ENCODE measurements at places on chromosomes 5 and 9.

DNA sequence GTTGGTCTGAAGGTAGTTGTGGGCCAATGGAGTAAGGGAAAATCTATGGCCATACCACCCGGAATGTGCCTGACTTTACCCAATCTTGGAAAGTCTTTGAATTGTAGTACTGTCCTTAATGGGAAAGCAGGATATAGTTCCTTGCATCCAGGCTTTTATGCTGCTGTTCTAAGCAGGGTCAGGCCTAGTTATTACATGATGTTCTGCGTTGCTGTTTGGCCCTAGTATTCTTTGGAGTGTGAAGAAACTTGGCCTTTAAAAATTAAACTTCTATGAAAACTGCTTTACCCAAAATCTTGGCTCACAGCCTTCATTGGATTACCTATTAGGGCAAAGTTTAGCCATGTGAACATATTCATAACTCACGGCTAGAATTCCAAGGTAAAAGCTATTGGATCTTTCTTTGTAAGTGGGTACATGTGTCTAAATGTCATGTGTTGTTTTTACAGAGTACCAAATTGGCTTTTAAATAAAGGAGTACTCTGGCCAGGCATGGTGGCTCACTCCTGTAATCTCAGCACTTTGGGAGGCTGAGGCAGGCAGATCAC is 211.1 kb downstream of the DTWD2 start:
- DNase-seq = no peak

GRCh38 chr9:133862585-133863256 is 124.6 kb upstream of the SARDH start:
- no peak for DNase-seq

DNA sequence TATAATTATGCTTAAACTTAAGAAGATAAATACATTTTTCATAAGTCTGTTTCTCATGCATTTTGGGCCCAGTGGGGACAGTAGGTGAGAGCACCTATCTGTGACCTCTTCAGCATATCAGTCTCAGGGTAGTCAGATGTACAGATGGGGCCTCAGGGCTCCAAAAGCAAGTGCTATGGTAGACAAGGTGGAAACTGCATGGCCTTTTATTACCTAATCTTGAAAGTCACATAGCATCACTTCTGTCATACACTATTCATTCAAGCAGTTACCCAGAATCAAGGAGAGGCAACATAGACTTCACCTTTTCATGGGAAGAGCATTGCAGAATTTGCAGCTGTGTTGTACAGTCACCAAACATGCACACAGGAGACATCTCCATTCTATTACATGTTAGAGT is 94.8 kb downstream of the SV2C start:
- no peak for DNase-seq

DNA sequence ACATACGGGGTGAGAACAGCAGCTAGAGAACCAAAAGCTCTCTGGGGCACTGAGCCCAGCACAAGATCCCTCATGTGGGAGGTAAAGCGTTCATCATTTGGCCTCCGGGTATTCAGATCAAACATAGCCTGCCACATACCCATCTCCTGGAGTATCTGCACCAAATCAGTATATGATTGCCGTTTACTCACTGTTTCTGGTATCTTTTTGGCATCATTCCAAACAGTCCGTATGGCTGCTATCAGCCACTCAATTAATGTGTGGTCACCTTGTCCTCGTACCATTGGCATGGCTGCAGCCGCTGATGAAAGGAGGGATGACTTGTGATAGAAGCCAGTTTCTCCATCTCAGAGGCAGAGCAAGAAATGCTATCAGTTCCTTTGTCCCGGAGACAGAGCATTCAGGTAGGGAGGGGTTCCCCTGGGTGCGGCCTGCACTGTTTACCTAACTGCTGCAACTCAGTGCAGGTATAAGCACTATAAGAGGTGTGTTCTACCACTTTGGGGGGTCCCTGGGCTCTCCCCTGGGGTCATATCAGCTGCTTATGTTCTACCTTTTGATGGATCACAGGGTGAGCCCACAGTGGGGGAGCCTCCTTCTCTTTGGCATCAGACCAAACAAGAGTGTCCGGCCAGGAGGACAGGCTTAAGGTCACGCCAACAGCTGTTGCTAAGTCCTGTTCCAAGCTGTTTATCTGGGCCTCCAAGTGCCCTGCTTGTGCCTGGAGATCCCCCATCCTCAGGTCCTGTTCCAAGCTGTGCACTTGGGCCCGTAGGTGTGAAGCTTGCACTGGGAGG is 9.4 kb downstream of the DMAC1 start:
- DNase-seq = no peak

DNA sequence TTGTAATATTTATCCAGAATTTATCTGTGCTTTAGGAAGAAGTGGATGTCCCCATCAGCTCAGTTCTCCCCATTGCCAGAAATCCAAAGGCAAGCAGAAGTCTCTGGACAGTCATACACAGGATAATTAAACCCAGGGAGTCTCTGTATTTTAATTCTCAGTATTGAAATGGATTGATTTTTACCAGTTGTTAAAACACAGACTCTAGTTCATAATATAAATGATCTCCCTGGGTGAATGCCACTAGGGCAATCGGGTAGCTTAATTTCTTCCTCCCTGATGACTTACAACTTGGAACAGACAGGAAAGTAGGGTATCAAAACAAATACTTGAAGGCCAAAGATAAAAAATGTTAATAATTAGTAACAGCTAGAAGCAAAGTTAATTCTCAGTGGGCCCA is 66.5 kb upstream of the DAP start:
- DNase-seq = no peak

DNA sequence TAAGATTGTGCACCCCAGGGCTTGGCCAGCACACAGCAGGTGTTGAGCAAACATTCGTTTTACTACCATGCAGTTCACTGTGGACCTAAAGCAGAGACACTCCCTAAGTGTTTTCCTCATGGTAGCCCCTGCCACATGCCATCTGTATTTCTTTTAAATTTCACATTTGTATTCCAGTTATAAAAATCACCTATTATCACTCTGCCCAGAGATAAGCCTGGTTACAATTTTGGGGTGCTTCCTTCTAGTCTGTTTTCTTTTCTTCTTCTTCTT is 10.9 kb upstream of the FIBCD1 start:
- DNase-seq = no peak

DNA sequence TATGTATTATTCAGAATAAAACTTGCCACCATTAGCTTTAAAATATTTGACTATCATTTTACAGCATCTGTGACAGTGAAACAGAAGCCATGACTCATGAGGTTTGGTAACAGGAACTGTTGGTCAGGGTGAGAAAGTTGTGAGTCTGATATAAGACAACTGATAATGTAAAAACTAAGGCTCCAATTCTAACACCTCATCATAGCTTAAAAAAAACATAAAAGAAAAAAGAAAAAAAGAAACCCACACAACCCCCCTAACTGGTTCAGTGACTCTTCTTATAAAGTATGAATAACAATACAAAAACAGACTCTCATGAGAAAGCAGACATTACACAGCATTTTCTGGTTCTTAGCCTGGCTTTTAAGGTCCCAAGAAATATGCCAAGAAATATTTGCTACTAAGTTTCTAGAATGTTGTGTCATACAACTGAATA is 85.8 kb downstream of the MRPS27 start:
- DNase-seq = no peak

- no peak for DNase-seq
Observed at GRCh38 chr5:17150531-17150930, 66.9 kb upstream of the BASP1 start.

DNA sequence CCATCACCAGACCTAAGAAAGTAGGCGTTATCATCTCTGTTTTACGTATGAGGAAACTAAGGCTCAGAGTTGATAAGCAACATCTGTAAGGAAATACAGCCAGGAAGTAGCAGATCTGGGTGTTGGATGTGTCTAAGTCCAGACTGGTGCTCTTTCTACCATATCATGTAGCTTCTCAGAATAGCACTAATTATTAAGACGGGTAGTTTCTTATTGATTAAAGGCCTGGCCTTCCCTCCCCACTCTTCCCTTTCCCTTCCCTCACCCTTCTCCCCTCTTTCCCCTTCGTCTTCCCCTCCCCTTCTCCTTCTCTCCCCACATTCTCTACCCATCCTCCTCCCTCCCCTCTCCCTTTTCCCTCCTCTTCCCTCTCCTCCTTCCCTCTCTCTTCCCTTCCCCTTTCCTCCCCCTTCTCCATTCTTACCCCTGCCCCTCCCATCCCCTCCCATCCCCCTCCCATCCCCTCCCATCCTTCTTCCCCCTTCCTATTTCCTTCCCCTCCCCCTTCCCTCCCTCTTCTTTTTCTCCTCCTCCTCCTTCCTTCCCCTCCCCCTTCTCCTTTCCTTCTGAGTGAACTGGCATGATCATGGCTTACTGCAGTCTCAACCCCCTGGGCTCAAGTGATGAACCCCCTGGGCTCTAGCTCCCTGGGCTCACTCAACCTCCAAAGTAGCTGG is 79.4 kb downstream of the SNX24 start:
- DNase-seq = no peak

DNA sequence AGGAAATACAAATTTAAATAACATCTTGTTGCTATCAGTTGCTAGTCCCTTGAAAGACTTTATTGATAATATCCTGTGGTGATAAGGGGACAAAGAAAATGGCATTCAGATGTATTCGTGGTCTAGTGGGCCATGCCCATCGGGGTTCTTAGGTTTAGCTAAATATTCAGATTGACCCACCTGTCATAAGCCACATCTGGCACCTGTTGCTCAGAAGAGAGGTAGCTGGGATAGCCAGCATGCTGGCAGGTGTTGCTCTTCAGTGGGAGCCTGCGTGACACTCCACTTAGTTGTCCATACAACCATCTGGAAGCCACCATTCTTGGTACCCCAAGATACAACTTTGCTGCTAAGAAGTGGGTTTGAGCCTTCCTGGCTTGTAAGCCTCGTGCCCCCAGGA is 36.7 kb downstream of the F2RL2 start:
- no peak for DNase-seq

DNA sequence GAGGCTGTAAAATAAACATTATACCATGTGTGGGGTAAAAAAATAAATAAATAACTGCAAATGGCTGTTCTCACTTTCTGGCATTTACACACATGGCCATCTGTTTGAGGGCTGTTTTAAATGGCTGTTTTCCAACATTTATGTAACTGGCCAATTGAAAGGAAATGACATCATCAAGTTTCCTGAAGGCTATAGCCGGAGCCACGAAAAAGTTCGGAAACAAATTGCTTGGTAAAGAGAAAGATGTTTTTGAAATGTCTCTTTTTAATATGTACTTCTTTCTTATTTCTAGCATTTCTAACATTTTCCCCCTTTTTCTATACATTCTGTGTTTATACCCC is 95.4 kb upstream of the DAB2 start:
- no peak for DNase-seq

DNA sequence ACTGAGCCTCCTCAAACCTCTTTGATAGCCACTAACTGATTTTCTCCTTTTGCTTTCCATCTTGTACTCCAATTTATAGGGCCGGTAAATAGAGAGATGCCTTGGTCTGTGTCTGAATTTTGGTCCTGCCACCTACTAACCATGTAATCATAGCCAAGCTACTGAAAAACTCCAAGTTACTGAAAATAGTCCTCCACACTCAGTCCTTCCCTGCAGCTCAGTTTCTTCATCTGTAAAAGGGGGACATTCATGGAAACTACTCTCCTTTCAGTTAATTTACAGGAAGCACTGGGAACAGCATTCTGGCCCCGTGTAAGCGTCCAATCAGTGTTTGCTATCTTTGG is 30.0 kb upstream of the TGFBR1 start:
- no peak for DNase-seq

DNA sequence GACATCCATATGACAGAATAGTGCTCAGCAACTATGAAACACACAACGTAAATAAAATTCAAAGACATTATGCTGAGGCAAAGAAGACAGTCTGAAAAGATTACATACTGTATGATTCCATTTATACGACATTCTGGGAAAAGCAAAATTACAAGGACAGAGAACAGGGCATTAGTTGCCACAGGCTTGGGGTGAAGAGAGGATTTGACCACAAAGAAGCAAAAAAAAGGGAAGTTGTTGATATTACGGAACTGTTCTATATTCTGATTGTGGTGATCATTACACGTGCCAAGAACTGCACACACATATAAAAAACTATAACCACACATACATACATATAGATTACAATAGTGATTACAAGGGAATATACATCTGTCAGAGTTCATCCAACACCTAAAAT is 24.1 kb downstream of the CDK5RAP2 start:
- DNase-seq = no peak

DNA sequence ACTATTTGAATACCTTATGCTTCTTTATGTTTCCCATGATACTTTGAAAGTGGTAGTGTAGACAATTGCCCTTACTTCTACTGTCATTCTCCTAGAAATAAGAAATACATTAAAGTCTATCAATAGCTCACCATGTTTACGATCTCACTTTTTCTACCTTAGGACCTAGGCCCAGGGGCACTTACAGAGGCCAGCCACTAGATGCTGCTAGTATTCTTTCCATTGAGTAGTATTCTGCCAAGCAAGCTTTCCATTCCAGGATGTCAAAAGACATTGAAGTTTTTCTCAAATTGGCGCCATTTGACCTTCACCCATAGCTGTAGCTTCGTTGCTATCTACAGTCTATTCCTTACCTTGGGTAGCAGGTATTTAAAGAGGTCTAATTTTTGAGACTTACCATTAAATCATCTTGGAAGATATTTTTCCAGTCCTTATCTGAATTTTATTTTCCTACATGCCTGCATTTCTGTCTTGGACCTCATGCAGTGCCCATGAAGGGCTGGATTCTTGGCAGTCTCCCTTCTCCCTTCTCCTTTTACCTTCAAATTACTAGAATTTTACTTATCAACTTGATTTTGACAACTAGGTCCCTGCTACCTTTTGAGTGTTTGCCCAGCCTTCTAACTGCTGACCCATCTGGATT is 246.0 kb upstream of the NUDT12 start:
- DNase-seq = no peak

DNA sequence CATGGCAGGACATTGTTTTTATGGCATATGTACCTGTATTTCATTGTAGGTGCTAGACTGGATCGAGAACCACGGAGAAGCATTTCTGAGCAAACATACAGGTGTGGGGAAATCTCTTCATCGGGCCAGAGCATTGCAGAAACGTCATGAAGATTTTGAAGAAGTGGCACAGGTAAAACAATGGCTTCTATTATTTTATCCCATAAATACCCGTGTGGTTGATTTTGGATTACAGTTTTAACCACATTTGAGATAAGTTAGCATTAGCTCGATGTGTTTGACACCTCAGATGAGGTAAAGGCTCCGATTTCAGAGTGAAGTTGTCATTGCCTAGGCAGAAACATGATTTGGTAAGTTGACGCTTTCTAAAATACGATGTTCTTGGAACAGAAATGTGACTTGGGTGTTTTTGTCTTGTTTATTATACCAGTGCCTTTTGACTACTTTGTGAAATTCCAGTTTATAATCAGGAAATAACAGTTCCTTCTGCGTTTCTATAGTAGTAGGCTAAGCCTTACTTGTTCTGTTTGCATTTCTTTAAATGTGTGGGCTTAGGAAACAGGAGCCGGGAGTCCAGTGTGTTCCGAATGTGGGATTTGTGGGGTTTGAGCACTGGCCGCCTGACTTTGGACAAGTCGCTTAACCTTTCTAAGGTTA is 187.7 kb downstream of the TRIO start:
- no peak for DNase-seq

GRCh38 chr9:121670431-121670830 is 19.0 kb downstream of the DAB2IP start:
- DNase-seq = no peak

GRCh38 chr9:112810696-112811490 is 60.3 kb downstream of the SNX30 start:
- DNase-seq = no peak
